Stimulated activated naive CD8-positive, alpha-beta T cell treated with anti-CD3 and anti-CD28 coated beads, Interleukin-15, amount 100 ng/mL, for 72 hours (primary cell): ENCODE measurements at places on chromosomes 5 and 9.

- no peak for DNase-seq
Observed at GRCh38 chr5:142944140-142944539, 174.0 kb downstream of the ARHGAP26 start.

GRCh38 chr9:113290052-113290607 lies 13.0 kb downstream of the RNF183 start:
- DNase-seq: no peak

GRCh38 chr9:85430659-85431338 lies 311.0 kb downstream of the AGTPBP1 start:
- DNase-seq: no peak

DNA sequence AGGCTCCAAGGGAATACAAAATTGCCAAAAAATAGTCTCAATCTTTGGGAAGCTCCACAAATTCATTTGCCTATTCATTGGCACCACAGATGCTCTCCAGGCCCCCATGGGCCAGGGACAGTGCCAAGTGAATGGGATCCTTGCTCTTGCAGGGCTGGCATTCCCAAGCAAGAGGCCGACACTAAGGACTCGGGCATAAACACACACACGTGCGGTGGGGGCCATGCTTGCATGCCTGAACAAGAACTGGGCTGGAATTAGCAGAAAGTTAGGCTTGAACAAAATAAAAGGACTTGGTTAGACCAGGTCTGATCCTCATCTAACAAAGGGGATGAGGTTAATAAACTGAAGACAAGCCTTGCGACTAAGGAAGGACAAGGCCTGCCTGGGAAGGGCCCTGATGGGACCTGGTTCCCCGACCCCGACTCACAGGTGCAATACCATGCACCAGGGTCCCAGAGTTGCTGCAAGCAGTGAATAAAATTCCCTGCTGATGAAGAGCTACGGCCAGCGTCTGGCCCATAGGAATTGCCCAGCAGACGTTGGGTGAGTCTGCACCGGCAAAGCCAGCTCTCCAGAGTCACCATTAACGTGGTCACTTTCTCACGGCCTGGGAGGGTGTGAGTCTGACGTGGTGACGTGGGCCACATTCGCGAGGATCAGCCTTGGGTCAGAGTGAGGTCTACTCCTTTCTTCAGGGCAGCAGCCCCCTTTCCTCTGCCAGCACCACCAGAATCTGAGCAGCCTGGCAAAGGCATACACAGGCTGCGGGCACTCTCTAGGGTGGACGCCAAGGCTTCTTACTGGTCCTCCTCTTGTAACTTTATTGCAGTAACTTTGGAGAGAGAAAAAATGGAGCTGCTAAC lies 77.4 kb upstream of the FCN1 start:
- no peak for DNase-seq

DNA sequence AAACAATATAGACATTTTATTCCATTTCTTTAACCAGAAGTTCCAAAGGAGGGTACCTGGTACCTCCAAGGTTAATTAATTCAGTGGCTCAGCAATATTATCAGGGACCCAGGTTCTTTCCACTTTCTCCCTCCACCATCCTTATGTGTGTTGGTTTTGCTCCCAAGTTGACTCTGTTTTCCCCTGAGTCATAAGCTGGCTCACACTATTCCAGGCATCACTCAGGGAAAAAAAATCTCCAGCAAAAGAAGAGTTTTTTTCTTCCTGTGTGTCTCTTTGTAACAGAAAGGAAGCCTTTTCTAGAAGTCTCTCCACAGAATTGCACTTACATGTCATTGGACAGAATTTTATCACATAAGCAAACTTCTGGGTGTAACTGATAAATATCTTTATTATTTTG lies 31.2 kb upstream of the GALNT10 start:
- no peak for DNase-seq

- DNase-seq: no peak
Observed at GRCh38 chr9:19032406-19032805, 603 bp downstream of the SAXO1 start.

GRCh38 chr5:150129813-150130492 lies 25.7 kb downstream of the PDGFRB start:
- peak; percentile 58 for DNase-seq

DNA sequence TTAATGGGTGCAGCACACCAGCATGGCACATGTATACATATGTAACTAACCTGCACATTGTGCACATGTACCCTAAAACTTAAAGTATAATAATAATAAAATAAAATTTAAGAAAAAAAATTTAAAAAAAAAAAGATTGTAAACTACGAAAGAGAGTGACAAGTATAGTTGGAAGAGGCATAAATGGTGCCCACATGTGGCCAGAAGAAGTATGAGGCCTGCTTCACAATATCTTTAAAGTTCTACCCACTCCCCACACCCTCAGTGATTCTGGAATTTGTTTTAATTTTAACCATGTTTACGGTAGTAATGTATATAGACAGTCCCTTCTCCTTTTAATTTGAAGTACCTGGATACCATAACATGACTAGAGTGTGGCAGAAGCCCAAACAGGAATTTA lies 172.7 kb downstream of the CHSY3 start:
- no peak for DNase-seq

GRCh38 chr5:54205453-54205852 lies 104.9 kb downstream of the ARL15 start:
- no peak for DNase-seq

- no peak for DNase-seq
Observed at GRCh38 chr9:79641070-79641469, 69.3 kb downstream of the TLE4 start.

DNA sequence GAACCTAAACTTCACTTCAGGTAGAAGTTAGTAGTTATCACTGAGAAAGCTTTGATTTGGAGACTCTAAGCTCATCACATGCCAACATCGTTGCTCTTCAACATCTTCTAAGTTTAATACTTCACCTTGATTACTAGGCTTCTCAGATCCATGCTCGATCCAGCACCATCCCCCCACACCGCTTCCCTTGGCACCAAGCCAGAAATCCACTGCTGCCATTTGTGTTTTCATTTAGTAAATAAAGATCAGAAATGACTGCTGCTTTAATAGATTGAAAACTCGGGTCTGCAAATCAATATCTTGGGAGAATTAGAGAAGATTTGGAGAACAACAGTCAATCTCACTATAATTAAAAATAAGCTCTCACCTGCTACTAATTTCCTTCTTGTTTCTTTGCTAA lies 214.7 kb upstream of the NR4A3 start:
- no peak for DNase-seq

- no peak for DNase-seq
Observed at GRCh38 chr9:3088219-3088618, 244.3 kb upstream of the PUM3 start.

- DNase-seq: no peak
Observed at GRCh38 chr9:107251756-107252322, 31.2 kb upstream of the RAD23B start.

DNA sequence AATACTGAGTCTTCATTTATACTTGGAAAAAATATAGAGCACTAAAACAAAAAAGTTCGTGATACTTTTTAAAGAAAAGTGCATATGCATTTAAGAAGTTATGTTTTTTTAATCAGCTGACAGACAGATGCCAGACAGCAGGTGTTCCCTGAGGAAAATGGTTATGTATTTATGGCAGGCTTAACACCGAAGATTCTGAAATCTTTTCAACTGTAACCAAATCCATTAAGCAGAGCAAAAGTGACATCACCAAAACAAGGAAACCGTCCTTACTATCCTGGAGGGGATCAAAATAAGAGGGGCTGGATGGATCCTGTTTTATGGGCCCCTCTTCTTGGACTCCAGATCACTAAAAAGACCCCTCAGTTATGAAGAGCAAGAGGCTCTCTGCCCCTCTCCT lies 404.9 kb upstream of the ADAMTS16 start:
- DNase-seq: no peak

- DNase-seq: no peak
Observed at GRCh38 chr5:144369006-144369405, 198.3 kb downstream of the KCTD16 start.

DNA sequence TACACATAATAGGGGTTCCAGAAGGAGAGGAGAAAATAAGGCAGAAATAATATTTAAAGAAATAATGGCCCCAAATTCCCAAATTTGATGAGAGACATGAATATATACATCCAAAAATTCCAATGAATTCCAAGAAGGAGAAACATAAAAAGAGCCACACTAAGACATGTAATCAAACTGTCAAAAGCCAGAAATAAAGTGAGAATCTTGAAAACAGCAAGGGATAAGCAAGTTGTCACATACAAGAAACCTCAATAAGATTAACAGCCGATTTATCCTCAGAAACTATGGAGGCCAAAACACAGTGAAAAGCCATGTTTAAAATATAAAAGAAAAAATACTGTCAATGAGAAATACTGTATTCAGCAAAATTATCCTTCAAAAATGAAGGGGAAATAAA lies 14.5 kb downstream of the CATSPER3 start:
- DNase-seq: no peak

DNA sequence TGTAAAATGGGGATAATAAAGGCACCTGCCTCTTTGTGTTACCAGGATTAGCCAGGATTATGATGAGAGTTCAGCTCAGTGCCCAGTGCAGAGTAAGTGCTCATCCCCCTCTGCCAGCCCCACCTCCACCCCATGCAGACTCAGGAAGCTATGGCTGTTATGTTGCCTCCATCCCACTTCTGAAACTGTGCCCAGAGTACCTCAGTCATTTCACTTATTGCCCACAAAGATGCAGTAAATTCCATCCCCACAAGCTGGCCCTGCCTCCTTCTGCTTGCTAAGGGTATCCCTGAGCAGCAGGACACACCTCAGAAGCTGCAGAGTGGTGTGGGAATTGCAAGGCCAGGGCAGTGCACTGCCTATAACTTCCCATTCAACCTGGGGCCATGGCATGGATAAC lies 415.1 kb downstream of the SPOCK1 start:
- DNase-seq: no peak

GRCh38 chr5:72281764-72282499 lies 38.1 kb downstream of the MRPS27 start:
- DNase-seq: no peak

GRCh38 chr5:122267185-122267584 lies 44.9 kb upstream of the SNCAIP start:
- no peak for DNase-seq

DNA sequence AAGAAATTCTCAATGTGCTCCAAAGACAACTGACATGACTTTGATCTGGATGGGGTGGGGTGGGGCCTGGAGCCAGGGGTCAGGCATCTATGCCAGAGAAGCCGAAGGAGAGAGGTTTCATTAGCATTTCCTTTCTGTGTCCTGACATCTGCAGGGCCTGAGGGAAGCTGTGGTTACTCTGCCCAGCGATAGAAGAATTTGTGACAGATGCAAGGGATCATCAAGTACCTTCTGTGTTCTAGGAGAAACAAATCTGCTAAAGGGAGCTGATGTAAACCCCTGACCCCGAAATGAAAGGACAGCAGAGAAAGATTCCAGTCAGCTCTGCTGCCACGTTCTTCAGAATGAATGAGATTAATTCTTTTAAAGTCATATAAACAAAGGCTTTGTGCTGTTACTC lies 335.7 kb downstream of the PRELID2 start:
- DNase-seq: no peak

DNA sequence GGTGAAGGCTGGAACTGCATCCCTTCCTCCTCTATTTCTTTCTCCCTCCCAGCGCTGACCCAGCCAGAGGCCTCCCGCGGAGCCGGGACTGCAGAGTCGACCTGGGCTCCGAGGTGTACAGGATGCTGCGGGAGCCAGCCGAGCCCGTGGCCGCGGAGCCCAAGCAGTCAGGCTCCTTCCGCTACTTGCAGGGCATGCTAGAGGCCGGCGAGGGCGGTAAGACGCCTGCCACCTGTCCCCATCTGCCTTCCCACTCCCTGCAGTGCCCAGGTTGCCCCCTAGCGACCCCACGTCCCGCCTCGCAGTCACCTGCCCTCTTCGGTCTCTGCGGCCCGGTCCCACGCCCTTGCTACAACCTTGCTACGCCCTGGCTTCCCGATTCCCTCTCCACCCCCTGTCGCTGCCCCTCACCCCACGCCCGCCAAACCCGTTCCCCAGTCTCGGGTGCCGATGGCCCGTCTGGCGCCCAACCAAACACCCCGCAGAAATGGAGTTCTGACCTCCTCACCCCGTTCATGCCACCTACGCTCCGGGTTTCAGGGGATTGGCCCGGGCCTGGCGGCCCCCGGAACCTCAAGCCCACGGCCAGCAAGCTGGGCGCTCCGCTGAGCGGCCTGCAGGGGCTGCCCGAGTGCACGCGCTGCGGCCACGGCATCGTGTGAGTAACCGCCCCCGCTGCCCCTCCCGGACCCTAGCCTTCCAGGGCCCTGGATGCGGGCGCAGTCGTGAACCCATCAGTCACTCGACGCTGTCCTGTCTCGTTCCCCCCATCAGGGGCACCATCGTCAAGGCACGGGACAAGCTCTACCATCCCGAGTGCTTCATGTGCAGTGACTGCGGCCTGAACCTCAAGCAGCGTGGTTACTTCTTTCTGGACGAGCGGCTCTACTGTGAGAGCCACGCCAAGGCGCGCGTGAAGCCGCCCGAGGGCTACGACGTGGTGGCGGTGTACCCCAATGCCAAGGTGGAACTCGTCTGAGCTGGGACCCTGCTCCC lies 14.1 kb downstream of the PDLIM4 start:
- DNase-seq: peak; percentile 44

DNA sequence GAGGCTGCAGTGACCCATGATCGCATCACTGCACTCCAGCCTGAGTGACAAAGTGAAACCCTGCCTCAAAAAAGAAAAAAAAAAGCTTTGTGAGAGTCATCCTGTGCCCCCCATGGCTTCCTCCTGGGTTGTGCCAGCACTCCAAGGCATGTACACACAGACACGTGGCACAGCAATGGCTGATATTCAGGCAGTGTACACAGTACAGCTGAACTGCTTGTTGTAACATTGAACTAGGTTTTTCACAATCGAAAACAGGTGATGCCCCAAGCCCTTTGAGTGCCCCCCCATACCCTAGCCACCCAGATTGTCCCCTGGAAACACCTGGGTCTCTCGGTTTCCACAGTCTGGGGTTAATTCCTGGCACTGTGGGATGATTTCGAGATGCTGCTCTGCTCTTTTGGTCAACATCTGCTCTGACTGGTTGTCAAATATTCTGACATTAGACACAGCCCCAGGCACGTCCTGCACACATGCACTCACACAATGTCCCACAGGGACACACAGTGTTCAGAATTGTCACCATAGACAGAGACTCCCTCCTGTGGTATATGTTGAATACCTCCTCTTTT lies 9.2 kb downstream of the SPINK4 start:
- DNase-seq: no peak

- no peak for DNase-seq
Observed at GRCh38 chr9:35396560-35397215, 93.2 kb upstream of the RUSC2 start.

DNA sequence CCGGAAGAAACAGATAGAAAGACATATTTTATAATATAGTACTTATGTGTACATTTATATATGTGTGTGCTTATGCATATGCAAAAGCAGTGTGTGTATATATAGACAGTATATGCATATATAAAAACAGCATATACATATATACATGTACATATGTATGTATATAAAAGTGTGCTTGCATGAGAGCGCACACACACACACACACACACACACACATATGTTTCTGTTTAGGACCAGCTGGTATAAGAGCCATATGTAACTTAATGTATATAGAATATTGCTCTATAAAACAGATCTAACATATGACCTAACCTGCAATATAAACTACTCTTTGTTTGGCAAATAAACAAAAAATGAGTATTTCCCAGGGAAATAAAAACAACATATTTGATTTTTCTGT lies 65.1 kb upstream of the CDH9 start:
- DNase-seq: no peak
